Right atrium auricular region (tissue), 2 donors: ENCODE measurements at places on chromosomes 11 and 22. TPM values are rescaled to one million over a fixed set of nuclear protein-coding genes. Genes with fewer than 3 reads are reported as not detected.

- peaks cover 58% of the 10 kb centered on the region for H3K36me3 ChIP-seq
- H3K27me3 ChIP-seq: no peaks in the 10 kb centered on the region
Observed at GRCh38 chr11:46692450-46692849, 8.0 kb downstream of the ARHGAP1 start.

DNA sequence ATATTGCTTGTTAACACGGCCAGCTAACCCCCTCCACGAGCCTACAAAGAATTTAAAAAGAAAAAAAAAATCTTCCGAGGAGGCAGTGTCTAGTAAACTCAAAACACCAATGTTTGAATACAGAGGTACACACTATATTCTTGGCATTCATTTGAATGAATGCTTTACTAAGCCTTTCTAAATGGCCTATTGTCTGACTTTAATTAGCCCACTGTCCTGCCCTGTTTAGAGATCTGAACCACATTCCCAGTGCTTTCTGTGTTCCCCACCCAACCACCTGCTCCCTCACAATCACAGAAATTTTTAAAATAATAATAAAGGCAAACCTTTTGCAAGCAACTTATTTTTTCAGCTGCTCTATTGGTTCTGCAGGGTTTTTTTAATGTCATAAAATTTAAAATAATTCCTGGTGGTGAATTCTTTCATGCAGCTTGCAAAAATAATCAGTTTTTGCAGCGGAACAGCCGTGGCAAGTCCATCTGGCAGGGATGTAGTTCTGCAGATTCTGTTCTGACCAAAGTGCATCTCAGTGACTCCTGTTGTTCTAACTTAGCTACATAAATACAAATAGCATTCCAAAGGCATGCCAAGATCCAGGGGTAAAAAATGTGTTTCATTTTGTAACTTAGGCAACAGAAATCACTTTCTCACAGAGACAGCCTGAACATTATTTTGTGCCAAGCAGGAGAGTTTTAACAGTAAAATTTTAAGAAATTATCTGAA lies 23.8 kb downstream of the POU2AF2 start:
- no peak overlapping the region for H3K27ac ChIP-seq
- H3K27me3 ChIP-seq: no peaks in the 10 kb centered on the region
- no peak overlapping the region for H3K4me3 ChIP-seq
- H3K4me1 ChIP-seq: no peaks in the 10 kb centered on the region
- no peaks in the 10 kb centered on the region for H3K36me3 ChIP-seq

DNA sequence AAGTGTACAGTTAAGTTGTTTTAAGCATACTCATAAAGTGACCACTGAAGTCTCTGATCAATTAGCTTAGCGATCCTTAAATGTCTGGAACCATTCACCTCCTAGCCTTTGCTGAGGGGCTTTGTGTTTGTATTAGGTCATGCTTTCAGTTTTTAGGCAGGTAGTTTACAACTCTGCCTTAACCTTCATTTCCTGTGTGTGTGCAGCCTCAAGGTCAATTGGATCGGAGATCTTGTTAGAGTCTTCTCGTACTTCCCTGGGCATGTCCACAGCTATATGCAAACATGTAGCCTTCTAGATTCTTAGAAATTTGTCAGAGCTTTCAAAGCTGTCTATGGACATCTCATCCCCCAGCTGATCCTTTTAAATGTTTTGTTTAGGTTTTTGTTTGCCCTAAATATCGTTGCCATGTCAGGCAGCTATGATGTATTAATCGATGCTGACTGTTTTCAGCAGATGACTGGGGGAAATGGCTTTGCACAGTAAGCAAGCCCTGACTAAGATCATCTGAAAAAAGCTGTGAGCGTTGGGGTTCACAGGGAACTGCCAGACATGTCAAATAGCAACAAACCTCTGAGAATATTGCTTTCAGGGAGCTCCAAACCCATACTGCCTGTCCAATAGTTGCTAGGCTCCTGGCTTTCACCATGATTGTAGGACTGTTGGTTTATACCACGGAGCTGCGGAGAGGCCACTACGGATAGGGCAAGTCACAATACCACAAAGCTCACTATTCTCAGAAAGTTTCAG lies 45.6 kb downstream of the GLYAT start:
- H3K27me3 ChIP-seq: no peaks in the 10 kb centered on the region
- H3K4me3 ChIP-seq: no peak overlapping the region
- no peaks in the 10 kb centered on the region for H3K36me3 ChIP-seq
- H3K27ac ChIP-seq: no peak overlapping the region
- no peak for DNase-seq

DNA sequence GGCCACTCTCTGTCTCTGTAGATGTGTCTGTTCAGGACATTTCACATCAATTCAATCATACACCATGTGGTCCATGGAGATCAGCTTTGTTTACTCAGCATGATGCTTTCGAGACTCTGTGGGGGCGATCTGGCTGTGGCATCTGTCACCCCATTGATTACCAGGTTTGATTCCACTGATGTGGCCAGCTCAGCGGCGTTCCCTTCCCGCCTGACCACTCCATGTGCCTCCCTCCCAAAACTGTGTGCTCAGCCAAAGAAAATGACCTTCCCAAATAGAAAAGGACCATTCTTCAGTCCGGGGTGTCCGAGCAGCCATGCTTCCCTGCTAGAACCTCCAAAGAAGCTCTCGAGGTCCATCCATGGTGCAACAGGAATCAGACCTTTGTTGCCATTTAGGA lies 89.1 kb downstream of the BRD1 start:
- H3K27ac ChIP-seq: no peak overlapping the region
- DNase-seq: peak; percentile 2
- H3K4me3 ChIP-seq: no peak overlapping the region
- H3K27me3 ChIP-seq: no peaks in the 10 kb centered on the region

Gene TCN1
- total RNA-seq: not detected

GRCh38 chr11:10899121-10899830 lies 41.4 kb upstream of the ZBED5 start:
- H3K4me3 ChIP-seq: no peak overlapping the region
- H3K4me1 ChIP-seq: no peaks in the 10 kb centered on the region
- peak overlapping the region; percentile 92 for H3K27ac ChIP-seq
- no peak for DNase-seq

Gene OR52I2
- not detected for total RNA-seq

DNA sequence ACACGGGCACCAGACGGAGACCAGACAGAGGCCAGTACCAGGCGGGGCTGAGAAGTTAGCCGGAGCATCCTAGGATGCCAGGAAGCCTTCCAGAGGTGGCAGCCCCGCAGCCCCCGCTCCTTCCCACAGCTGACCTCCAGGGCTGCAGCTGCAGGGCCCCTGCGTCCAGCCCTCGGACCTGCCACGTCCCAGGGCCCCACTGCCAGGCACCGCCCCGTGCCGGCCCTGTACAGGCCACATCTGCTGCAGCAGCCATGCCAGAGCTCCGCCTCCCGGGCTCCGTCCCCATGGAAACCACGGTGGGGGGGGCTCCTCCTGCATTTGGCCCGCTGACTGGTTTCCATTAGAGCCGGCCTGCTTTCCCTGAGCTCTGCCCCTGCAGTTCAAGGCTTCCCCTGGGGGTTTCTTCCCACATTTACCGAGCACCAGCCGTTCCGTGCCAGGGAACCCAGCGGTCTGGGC lies 62.5 kb upstream of the PPARA start:
- no peak overlapping the region for H3K4me3 ChIP-seq
- peak; percentile 96 for DNase-seq
- H3K36me3 ChIP-seq: peaks cover 44% of the 10 kb centered on the region
- H3K4me1 ChIP-seq: no peaks in the 10 kb centered on the region
- H3K27me3 ChIP-seq: no peaks in the 10 kb centered on the region
- H3K27ac ChIP-seq: peak overlapping the region; percentile 99

Gene OR8G5
- total RNA-seq: not detected

- peak overlapping the region; percentile 94 for H3K27ac ChIP-seq
- H3K36me3 ChIP-seq: peaks cover 27% of the 10 kb centered on the region
- DNase-seq: no peak
- H3K4me3 ChIP-seq: no peak overlapping the region
- no peaks in the 10 kb centered on the region for H3K27me3 ChIP-seq
Observed at GRCh38 chr11:8721609-8722500, 39.3 kb downstream of the RPL27A start.

Gene CRYBB3
- not detected for total RNA-seq

GRCh38 chr11:12430954-12431595 lies 53.7 kb downstream of the PARVA start:
- no peaks in the 10 kb centered on the region for H3K27me3 ChIP-seq
- no peaks in the 10 kb centered on the region for H3K36me3 ChIP-seq
- no peaks in the 10 kb centered on the region for H3K4me1 ChIP-seq
- no peak overlapping the region for H3K4me3 ChIP-seq
- DNase-seq: peak; percentile 87
- H3K27ac ChIP-seq: peak overlapping the region; percentile 57

DNA sequence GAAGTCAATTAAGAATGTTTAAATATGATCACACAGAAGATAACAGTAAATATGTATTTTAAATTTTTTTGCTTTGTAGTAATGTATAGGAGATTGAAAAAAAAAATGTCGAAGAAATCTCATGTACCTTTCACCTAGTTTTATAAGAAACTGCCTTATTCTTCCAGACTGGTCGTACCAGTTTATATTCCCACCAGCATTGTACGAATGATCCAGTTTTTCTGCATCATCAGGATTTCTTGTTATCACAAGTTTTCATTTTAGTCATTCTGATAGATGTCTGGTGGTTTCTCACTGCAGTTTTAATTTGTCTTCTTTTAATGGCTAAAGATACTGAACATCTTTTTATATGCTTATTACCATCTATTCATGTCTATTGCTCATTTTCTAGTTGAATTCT lies 101.8 kb upstream of the CTSC start:
- H3K4me3 ChIP-seq: no peak overlapping the region
- no peaks in the 10 kb centered on the region for H3K27me3 ChIP-seq

DNA sequence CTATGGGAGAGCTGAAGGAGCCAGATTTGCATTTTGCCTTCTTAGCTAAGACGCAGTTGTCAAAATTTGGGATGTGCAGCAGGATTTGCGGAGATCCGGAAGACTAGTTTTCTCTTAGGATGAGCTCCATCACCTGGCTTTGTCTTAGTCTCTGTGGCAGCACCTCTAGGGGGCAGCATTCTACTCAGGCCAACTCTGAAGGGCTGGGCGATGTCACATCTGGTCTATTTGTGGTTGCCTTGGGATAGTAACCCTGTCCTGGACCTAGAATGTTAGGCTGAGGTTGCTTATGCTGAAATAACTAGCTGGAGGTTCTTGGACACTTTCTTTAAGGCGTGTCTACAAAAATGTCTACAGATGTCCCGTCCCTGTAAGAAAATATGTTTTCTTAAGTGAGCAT lies 116.2 kb downstream of the FAT3 start:
- no peaks in the 10 kb centered on the region for H3K4me1 ChIP-seq
- H3K27ac ChIP-seq: no peak overlapping the region
- no peaks in the 10 kb centered on the region for H3K36me3 ChIP-seq

GRCh38 chr11:117633186-117633754 lies 163.7 kb downstream of the DSCAML1 start:
- H3K27me3 ChIP-seq: no peaks in the 10 kb centered on the region
- no peak for DNase-seq
- H3K27ac ChIP-seq: peak overlapping the region; percentile 68
- H3K4me1 ChIP-seq: no peaks in the 10 kb centered on the region
- H3K4me3 ChIP-seq: no peak overlapping the region

- H3K36me3 ChIP-seq: peaks cover 89% of the 10 kb centered on the region
- no peak overlapping the region for H3K27ac ChIP-seq
- no peak for DNase-seq
- H3K4me3 ChIP-seq: no peak overlapping the region
Observed at GRCh38 chr11:72705442-72706365, 31.5 kb upstream of the PDE2A start.

DNA sequence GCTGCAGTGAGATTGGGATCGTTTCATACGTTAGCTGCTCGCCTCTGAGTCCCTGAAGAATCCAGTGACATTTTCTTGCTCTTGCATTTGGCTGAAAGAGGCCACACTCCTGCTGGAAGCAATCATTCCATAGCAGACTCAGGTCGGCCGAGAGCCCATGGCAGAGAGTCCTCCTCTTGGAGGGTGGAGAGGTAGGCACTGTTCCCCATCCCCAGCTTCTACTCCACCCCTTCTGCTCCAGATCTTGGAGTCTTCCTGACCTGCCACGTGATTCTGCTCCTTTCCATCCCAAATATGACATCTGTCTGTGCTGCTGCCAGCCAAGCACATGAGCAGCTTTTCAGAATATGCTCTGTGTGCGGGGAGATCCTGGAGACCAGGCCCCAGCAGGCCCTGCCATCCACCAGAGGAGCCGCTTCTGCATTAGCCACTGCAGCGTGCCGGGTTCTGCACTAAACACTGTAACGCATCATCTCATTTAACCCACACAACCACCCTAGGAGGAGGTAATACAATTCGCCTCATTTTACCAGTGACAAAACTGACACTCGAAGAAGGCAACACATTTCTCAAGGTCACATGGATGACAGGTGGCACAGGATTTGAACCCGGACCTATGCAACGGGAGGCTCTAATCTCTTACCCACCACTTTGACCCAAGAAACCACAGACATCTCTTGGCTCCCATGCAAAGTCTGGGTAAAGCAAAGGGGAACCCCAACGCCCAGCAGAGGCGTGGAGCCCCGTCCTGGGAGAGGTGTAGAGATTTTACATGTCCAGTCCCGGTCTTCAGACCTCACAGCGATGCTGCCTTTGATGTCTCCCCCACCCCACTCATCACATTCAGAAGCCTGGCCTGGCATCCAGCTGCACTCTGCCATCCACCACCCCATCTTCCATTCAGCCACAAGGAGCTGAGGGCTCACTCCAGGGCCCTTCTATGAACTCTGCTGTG lies 78.8 kb downstream of the FEZ1 start:
- peak overlapping the region; percentile 69 for H3K27ac ChIP-seq
- H3K27me3 ChIP-seq: no peaks in the 10 kb centered on the region
- no peaks in the 10 kb centered on the region for H3K36me3 ChIP-seq
- peaks cover 6% of the 10 kb centered on the region for H3K4me1 ChIP-seq

DNA sequence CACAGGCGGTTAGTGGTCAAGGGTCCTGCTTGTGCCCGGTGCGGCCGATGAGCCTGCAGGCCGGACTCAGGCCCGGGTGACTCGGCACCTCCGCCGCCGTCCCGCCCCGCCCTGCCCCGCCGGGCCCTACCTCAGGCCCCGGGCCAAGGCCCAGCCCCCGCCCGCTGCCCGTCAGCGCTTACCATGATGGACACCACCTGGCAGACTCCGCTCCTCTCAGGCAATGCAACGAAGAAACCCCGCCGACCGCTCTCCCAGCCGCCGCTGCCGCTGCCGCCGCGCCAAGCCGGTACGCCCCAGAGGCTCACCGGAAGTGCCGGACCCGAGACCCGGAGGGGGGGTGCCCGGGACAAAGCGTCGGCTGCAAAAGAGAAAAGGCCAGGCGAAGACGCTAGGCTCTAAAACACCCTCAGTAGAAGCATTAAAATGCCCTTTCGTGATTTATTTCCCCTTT lies at the start of gene UFD1:
Gene UFD1, minus strand, starts transcription at position 293 of the 454 bp plus-strand sequence. Its CDS starts 108 bp downstream, at position 185.
- H3K4me1 ChIP-seq: peaks cover 22% of the 10 kb centered on the region
- no peaks in the 10 kb centered on the region for H3K27me3 ChIP-seq
- peaks cover 14% of the 10 kb centered on the region for H3K36me3 ChIP-seq
- peak; percentile 80 for DNase-seq

GRCh38 chr22:40021401-40022000 lies 26.7 kb downstream of the FAM83F start:
- no peak for DNase-seq
- no peaks in the 10 kb centered on the region for H3K27me3 ChIP-seq
- no peak overlapping the region for H3K4me3 ChIP-seq
- H3K36me3 ChIP-seq: no peaks in the 10 kb centered on the region
- no peaks in the 10 kb centered on the region for H3K4me1 ChIP-seq
